Stimulated activated CD4-positive, alpha-beta T cell treated with anti-CD3 and anti-CD28 coated beads, Interleukin-1b, Interleukin-23, amount 100 ng/mL, for 1 hour (primary cell): ENCODE measurements at places on chromosomes 1 and 21.

DNA sequence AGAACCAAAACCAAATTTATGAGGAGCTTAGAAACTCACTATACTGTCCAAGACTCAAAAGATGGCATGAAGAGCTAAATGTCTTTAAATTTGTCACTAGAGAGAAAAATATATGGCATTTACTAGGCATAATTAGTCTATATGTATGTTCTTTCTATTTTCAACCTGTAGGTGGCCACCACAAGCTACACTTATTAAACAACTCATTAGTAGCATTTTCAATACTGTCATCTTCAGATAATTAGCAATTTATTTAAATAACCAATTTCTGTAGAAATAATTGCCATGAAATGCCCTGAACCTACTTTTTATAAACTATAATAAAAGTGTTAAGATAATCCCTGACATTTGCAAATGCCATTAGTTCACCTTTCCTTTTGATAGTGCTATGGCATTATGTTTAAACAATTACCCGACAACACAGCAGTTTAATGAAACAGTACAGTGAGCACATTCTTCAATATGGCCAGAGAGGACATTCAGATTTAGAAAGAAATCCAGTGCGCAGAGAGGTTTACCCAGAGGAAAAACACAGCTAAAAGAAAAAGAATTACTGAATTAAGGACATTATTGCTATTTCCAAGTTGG lies 522.5 kb downstream of the PTBP2 start:
- DNase-seq: no peak

DNA sequence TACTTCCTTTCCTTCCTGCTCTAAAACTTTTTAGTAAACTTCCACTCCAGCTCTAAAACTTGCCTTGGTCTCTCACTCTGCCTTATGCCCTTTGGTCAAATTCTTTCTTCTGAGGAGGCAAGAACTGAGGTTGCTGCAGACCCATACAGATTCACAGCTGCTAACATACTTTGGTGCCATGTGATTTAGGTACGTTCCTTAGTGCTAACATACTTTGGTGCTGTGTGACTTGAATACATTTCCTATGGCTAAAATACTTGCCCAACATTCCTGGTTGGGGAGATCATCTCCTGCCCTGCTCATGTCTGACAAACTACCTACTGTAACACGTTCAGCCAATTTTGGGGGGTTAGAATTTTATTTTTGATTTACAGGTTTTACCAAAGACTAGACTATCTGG lies 6.8 kb upstream of the ZBTB40 start:
- no peak for DNase-seq

DNA sequence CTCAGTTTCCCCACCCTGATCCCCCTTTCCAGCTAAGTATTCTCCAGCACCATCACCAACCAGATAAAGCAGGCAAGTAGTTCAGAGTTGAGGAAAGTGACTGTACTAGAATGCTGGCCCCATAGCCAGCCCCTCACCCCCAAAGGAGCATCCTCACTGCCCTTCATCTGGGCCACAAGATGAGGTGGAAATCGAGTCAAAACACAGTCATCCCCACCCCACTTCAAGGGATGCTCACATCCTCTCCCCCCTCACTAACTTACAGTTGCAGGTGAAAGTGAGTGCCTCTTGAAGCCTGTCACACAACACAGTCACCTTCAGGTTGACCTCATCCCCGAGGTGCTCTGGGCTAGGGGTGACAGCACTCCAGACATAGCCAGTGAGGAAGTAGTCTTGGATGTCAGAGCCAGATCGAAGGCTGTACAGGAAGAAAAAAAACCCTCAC lies 30.4 kb downstream of the PIK3C2B start:
- DNase-seq: no peak

GRCh38 chr1:171140956-171141687 lies 44.0 kb upstream of the FMO2 start:
- DNase-seq: no peak

GRCh38 chr1:175566247-175566646 lies 177.1 kb downstream of the TNR start:
- no peak for DNase-seq

GRCh38 chr1:173050865-173051264 lies at the start of gene TNFSF18:
Gene TNFSF18, minus strand, starts transcription at chr1:173050941. Its CDS starts 45 bp downstream, at chr1:173050896.
- no peak for DNase-seq

DNA sequence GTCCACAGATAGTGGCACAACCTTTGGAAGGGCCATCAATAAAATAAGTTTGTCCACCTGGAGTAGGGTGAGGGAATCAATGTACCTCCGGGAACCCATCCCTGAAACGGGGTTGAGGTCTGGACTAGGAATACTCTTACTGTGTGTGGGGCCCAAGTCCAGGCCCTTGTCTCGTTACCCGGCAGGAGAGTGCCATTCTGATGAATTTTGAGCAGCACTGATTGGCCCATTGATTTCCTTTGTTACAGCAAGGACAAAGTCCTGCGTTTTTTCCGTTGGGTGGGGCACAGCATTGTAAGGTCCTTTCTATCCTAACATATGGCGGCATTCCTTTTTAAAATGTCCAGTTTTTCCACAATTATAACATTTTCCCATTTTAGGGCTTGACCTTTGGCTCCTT lies 75.2 kb downstream of the AXDND1 start:
- no peak for DNase-seq

- DNase-seq: no peak
Measured at GRCh38 chr1:247822060-247822459, 1.9 kb downstream of the OR14A16 start.

GRCh38 chr21:45802425-45802824 lies 158.9 kb downstream of the PCBP3 start:
- no peak for DNase-seq

- no peak for DNase-seq
Measured at GRCh38 chr1:2781627-2782026, 19.9 kb downstream of the TTC34 start.

- no peak for DNase-seq
Measured at GRCh38 chr21:14613486-14614224, 67.5 kb upstream of the SAMSN1 start.

DNA sequence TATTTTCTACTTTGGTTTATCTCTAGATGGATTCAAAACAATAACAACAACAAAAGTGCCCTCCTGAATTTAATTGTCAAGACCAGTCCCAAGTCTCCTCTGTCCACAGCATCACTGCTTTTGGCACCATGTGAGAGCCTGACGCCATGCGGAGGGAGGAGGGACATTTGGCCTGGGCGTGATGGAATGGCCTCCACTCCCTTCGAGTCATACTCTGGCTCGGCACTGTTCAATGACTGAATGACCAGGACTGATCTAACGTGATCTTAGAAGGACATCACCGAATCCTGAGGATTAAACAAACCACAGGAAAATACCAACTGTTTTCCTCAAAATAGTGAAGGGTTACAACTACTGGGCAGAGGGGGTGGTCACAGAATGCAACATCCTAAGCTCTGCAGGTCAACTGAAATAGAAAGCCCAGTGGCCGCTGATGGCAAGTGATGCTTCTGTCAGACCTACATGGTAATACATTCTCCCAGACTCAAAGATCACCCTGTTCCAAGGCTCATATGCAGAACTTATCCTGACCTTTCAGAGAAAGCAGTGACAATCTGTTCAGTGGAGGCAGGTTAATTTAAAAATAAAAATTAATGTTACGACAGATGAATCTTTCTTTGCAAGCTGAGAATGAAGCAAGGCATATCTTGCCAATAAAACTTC lies 19.1 kb downstream of the SRSF4 start:
- DNase-seq: no peak

GRCh38 chr1:32498751-32499150 lies 33.9 kb downstream of the ZBTB8B start:
- no peak for DNase-seq

DNA sequence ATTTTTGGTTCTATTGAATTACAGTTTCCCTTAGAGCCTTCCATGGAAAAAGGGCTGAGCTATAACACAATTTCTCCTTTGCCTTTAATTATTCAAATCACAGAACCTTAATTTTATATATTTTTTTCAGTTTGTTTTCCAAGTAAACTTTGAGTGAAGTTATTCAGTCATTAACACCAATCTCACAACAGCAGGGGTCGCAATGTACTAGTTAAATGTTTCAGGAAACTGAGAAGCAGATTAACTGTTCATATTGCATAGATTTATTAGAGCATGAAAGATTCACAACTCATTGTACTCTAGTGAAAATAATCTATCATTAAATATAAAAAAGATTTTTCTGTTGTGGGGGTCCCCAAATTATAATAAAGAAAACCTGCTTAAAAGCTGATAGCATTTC lies 64.1 kb downstream of the KIFAP3 start:
- no peak for DNase-seq

GRCh38 chr1:86470859-86471258 lies 2.1 kb downstream of the CLCA1 start:
- DNase-seq: no peak

DNA sequence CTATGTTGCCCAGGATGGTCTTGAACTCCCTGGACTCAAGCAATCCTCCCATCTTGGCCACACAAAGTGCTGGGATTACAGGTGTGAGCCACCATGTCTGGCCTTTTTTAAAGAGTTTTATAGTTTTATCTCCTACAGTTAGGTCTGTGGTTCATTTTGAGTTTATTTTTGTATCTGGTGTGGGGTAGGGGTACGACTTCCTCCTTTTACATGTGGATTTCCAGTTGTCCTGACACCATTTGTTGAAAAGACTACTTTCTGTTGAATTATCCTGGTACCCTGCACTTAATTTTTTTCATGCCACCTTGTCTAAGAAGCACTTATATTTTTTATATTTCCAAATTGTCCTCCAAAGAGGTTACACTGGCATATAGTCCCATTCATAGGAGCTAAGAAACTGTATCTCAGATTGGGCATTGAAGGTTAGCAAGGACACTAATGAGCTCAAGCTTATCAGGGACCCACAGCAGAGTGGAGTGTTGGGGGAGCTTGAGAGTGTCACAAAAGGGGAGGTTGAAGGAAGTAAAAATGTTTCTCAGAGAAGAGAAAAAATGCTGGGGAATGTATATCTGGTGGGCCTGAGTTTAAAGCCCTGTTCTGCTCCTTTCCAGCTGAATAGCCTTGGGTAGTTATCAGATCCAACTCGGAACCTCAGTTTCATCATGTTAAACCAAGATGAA lies 23.4 kb upstream of the MEF2D start:
- DNase-seq: no peak

DNA sequence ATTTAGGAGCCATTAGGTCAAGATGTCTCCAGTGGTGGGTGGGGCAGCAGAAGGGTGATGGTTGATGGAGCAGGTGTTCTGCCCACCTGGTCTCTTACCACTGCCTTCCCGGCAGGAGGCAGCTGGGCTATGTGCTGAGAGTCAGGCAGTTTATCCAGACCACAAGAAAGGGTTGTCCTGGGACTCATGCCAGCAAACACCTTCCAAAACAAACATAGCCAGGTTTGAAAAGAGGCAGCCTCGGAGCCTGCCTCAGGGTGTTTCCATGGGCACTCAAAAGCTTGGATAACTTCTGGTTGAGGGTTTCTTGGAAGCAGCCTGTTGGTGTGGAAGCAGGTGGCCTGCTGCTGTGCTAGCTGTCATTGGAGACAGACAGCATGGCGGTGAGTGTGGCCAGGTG lies 187.2 kb downstream of the PCP4 start:
- no peak for DNase-seq

- no peak for DNase-seq
Measured at GRCh38 chr1:183004141-183004540, 19.1 kb upstream of the LAMC1 start.

DNA sequence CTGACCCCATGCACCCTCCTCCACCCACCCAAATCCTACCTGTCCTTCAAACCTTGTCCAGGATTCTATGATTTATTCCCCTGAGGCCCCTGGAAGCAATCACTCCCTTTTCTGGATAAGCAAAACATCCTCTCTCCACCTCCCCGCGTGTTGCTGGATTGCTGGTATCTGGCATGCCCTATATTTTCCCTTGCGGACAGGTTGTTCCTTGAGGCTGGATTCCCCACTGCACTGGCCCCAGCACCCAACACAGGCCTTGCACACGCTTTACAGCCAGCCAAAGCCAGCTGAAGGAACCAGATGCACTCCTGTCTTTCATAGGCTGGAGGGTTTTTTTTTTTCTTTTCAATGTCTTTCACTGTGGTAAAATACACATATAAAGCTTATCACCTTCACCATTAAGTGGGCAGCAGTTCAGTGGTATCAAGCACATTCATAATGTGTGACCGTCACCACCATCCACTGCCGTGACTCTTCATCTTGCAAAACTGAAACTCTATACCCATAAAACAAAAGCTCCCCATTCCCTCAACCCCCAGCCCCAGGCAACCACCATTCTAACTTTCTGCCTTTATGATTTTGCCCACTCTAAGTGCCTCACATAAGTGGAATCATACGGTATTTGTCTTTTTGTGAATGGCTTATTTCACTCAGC lies 50.9 kb downstream of the TOR1AIP2 start:
- no peak for DNase-seq

- DNase-seq: no peak
Measured at GRCh38 chr1:203440771-203441170, 34.8 kb upstream of the PRELP start.

- DNase-seq: no peak
Measured at GRCh38 chr1:83761167-83762038, 237.5 kb downstream of the TTLL7 start.

DNA sequence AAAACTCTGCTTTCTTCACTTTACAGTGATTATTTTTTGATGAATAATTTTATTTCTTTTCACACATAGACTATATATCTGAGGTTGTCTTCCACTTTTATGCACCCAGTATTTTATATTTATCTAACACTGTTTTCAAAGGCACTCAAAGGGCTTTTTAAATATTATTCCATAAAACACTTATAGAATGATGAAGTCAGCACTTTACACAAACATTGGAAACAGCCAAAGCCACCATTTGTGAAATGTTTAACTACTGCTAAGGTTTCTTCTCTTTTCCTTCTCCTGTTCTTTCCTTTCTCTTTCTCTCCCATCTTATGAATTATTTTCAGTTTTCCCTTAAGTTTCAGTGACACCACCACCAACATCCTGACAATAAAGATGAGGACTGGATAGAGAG lies 317.7 kb upstream of the FAM78B start:
- DNase-seq: no peak

DNA sequence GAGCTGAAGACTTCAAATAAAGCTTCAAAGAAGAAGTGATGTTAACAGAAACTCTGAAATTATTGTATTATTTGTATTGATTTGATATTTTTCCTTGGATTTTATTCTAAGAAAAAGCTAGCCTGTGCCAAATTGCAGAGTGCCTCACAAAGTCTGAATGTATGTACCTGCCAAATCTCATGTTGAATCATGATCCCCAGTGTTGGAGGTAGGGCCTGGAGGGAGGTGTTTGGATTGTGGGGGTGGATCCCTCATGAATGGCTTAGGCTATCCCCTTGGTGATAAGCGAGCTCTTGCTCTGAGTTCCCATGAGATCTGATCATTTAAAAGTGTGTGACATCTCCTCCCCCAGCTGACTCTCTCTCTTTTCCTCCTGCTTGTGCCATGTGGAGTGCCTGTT lies 43.6 kb downstream of the ACKR1 start:
- no peak for DNase-seq

- no peak for DNase-seq
Measured at GRCh38 chr1:237590386-237590785, 300.3 kb downstream of the ZP4 start.
